Activated CD8-positive, alpha-beta T cell treated with anti-CD3 and anti-CD28 coated beads for 36 hours (primary cell): ENCODE measurements at places on chromosomes 16 and 17.

GRCh38 chr17:3002538-3003295 is 60.7 kb downstream of the OR1D5 start:
- peak; percentile 10 for DNase-seq

DNA sequence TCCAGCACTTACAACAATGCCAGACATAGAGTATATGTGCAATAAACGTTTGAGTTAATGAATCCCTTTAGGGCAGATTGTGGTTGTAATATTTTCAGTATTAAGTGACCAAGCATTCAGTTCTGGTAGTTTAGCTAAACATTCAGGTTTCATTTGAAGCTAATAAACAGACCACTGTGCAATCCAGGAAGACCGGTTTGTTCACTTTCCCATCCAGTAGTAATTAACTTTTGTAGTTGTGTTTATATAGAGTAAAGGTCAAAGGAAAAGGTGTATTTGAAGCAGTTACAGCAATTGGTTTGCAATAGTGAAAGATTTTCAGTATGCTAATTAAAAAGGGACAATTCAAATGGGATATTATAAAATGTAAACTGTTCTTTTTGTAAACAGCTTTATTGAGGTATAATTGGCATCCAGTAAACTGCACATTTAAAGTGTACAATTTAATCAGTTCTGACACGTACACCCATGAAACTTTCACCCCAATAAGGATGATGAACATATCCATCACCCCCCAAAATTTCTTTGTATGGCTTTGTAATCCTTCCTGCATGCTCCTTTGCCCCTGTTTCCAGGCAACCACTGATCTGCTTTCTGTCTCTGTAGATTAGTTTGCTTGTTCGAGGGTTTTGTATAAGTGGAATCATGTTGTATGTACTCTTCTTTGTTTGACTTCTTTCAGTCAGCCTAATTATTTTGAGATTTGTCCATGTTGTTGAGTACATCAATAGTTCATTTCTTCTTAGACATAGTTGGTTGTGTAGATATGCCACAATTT is 26.3 kb downstream of the MRTFB start:
- DNase-seq: no peak

DNA sequence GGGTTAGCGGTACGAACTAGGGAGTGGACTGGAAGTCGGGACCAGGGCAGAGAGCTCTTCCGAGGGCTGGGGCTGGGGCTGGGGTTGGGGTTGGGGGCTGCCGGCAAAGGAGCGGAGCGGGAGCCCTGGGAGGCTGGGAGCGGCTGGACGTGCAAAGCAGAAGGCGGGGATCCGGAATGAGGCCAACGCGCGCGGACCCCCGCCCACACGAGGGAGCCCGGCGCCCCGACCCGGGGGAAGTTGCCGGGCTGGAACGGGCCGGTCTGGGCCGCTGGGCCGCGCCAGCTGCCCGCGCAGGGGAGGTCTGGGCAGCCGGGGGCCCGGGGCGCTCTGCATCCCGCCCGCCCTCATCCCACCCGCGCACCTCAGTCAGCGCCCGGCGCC is 323 bp downstream of the ST3GAL2 start:
- no peak for DNase-seq

DNA sequence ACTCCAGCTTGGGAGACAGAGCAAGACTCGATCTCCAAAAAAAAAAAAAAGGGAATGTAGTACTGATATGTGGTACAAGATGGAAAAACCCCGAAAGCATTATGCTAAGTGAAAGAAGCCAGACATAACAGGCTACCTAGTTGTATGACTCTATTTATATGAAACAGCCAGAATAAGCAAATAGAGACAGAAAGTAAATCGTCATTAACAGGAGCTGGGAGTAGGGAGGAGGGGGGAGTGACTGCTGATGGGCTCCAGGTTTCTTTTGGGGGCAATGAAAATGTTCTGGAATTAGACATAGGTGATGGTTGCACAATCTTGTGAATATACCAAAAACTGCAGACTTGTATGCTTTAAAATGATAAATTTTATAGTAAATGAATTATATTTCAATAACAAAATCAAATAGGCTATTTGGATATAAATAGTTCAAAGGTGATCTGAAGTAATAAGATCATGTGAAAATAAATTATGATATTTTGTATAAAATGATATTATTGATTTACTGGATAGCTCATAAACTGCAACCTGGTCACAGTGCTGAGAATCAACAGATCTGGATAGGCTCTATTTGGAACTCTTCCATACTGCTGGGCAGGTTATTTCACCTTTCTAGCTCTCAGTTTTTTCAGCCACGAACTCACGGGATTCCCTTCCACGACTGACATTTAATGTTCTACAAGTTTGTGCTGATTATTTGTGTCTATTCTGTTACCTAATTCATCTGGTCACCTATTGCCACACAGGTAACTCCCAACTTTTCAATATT is 27.1 kb downstream of the ZNF652 start:
- DNase-seq: no peak

DNA sequence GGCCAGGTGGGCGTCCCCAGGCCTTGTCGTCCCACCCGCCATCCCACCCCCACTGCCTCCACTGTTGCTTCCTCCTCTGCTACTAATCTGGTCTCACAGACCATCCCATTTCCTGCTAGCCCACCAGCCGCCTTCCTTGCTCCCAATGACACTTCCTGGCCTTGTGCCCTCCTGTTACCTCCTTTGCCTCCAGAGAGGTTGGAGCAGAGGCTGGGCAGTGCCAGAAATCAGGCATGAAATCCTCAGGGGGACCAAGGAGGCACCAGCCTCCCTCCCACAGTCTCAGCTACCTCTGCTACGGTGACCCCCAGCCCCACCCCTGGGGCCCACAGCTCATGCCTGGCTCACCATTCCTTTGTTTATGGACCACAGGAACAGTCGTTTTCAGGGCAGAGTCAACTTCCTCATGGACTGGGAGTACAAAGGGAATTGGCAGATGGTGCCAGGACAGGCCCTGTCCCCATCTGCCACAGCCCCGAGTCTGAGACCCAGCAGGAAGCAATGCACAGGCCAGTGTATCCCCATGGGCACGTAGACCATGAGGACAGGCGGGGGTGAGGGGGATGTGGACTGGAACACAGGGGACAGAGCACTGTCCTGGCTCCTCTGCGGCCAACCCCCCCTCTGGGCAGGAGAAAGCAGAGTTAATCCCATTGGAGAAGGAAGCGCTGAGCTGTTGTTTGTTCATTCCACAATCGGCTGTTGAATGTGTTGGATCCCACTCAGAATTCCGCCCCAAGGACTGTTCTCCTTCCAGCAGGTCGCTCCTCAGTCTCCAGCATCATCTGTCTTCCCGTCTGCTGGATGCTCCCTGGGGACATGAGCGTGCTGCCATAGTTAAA is 2.2 kb upstream of the CDH5 start:
- no peak for DNase-seq

DNA sequence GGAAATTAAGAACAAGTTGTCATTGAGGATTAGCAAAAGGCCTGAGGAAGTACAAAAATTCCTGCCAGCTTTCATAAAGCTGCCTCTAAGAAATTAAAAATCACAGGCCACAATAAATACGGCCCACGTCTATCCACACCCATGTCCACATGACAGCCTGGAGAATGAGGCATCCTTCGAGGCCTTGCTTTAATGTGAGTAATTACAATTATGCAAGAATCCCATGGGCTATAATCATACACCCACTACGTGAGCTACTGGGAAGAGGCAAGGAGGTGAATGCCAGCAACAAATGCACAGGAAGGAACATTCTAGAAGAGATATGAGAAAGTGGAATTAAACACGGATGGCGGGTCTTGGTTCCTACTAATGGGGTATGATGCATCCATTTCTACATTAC is 65.4 kb upstream of the ZFHX3 start:
- no peak for DNase-seq

DNA sequence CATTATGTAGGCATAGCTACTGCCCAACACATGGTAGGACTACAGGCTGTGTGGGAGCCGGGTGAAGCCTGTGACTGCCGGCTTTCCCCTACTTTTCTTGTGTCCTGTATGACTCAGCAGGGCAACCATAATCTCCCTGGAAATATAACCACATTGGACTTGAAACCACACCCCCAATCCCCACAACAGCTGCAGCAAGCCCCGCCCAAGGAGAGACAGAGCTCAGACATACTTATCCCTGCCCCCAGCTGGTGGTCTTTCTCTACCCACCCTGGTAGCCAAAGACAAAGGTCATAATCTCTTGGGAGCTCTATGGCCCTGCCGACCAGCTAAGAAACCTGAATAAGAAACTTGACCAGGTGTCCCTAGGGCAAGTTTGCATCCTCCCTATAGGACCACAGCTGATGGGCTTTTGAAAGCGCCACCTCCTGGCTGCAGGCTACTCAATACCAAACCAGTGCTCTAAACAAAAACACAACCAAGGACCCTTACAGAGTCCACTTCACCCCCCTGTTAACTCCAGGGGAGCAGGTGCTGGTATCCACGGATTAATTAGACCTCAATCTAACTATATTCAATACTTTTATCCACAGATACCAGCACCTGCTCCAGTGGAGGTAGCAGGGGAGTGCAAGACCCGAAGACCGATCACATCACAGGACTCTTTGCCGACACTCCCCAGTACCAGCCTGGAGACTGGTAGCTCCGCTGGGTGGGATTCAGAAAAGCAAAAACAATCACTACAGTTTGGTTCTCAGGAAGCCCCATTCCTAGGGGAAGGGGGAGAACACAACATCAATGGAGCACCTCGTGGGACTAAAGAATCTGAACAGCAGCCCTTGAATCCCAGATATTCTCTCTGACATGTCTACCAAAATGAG is 91.2 kb downstream of the IRX5 start:
- DNase-seq: peak; percentile 5

GRCh38 chr17:50269477-50270434 is 4.5 kb upstream of the TMEM92 start:
- DNase-seq: peak; percentile 88

GRCh38 chr17:36675786-36676185 is 74.4 kb downstream of the MRM1 start:
- peak; percentile 8 for DNase-seq

- no peak for DNase-seq
Measured at GRCh38 chr17:67730731-67731130, 13.0 kb downstream of the NOL11 start.

DNA sequence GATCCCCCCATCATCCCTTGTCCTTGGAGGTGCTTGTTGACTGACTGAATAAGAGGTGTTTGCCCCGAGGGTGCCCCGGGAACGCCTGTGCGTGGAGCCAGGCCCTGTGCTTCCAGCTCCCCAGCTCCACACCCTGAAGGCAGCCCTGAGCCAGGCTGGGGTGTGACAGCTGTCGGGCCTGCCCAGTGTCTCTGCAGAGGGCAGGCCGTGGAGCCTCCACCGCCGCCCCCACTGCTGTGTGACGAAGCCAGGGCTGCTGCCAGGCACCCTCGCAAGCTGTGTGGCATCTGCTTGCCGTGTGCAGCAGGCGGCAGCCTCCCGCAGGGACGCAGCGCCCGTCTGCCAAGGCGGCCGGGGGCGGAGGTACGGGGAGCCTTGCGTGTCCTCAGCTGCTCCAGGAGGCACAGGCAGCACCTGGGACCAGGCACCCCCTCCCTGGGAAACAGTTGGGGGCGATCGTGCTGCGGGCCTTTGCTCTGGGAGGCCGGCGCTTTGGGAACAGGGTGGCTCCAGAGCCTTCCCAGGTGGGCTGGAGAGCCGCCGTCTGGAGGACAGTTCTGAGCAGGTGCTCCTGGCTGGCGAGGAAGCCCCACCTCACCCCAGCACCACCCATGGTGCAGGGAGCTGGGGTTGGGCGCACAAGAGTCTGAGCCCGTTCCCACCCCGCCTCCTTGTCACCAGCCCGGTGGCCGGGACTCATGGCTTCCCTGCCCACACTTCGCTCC is 26.6 kb downstream of the GSE1 start:
- DNase-seq: no peak

GRCh38 chr17:8365143-8365542 is 11.4 kb downstream of the KRABD2 start:
- DNase-seq: no peak

DNA sequence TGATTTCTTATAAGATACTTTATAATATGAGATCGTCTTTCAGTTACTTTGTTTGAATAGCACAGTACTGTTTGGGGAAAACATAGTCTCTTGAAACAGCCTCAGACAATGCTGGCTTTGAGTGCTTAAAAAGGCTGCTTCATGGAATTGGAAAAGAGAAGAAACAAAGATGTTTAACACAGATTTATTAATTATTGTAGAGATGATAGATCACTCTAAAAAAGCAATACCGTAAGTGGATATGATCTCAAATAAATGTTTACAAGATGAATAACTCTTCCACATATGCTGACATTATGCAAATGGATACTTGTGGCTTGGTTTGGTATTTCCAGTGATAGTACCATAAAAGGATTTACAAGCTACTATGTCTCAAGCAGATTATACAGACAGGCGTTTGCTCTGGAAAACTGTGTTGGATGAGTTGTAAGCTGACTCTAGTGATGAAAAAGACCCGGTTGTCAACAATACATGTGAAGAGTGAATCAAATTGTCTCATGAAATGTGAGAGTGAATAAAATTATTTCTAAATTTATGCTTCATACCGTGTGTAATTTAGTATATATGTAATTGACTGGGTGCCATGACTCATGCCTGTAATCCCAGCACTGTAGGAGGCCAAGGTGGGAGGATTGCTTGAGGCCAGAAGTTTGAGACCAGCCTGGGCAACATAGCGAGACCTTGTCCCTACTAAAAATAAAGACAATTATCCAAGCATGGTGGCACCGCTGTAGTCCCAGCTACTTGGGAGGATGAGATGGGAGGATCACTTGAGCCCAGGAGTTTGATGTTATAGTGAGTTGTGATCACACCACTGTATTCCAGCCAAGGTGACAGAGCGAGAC is 105.4 kb downstream of the FTO start:
- DNase-seq: no peak

GRCh38 chr16:61194573-61194972 is 841.7 kb downstream of the CDH8 start:
- no peak for DNase-seq

DNA sequence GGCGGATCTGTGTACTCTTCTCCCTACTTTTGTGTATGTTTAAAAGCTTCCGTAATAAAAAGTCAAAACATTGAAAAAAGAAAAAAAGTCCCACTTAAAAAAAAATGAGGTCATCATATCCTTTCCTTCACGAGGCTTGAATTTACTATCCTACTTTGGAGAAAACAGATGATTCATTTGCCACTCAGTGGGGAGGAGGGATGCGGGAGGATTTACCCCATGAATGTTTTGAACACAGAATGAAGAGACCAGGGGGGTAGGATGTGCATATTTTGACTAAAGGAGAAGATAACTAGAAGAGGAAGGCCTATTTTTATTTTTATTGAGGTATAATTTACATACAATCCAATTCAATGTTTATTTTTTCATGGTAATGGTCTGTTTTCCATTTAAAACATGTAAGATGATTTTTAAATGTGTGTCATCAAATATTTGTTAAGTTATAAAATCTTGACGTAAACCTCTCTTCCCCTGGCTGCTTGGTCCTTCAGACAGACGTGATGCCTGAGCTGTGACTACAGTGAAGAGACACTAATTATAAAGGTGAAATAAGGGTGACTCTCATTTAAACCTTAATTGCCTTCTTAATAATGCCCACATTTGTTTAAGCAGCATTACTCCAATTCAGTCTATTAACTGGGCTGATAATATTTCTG is 135.4 kb upstream of the AXIN2 start:
- no peak for DNase-seq

- no peak for DNase-seq
Measured at GRCh38 chr16:5918567-5919130, 821.1 kb upstream of the EEF2KMT start.

GRCh38 chr16:77594799-77595596 is 127.3 kb upstream of the NUDT7 start:
- no peak for DNase-seq

GRCh38 chr16:79317521-79317920 is 283.0 kb downstream of the MAF start:
- DNase-seq: no peak
